ENCODE measurements at places on chromosomes 4 and X.

- DNase-seq, result no peak
Measured at GRCh38 chr4:176767183-176767582, 25.5 kb downstream of the VEGFC start.

- DNase-seq, result no peak
Measured at GRCh38 chr4:1207603-1208265, 35.4 kb upstream of the SPON2 start.

GRCh38 chrX:34873500-34874225 lies 68.9 kb upstream of the FAM47B start:
- no peak for DNase-seq

DNA sequence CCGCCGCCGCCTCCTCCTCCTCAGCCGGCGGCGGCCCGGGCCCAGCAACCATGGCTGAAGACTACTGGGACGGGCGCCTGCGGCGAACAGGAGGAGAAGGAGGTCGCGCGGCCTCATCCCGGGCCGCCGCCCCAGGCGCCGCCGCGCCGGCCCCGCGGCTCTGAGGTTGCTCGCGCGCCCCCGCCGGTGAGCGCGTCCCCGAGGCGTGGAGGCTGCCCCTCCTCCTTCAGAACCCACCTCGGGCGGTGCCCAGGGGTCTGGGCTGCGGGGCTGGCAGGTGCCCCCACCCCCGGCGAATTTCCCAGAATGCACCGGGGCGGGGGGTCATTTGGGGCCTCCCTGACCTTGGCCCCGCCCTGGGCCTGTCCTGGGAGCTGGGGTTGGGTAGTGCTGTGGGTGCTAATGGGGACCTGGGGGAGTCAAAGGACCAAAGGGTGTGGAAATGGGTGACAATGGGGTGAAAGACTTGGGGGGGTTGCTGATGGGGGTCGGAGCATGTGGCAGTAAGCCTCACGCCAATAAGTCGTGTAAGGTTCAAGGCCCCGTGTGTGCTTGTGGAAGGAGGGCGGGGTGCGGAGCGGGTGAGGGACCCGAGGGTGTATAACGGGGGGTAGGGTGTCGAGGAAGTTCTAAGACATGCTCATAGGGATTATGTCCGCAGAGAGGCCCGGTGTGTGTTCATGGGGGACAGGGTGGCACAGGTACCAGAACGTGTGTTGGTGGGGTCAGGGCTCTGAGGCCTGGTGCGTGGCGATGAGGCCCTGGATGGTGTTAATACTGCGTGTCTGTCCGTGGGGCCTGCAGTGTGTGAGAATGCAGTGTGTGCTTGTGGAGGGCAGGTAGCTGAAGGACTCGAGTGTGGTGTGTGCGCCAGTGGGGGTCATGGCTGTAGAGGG lies 687 bp downstream of the CDK16 start:
- DNase-seq, result peak; percentile 63

- DNase-seq, result no peak
Measured at GRCh38 chr4:68617003-68617698, 41.0 kb upstream of the UGT2B17 start.

DNA sequence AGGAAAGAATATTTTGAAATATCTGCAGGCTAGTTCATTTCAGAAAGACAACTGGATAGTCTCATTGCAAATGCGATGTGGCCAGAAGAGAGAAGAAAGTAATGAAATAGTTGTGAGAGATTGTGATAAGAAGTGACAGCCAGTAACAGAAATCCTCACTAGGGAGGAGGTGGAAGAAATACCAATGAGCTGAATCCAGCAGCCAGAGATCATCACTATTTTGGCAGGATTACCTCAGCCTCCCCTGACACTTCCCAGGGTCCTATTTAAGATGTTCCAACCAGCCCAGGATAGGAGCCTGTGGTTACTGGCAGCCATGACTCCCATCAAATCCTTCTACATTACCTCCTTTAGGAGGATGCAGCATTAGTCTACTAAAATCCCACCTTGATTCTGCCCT lies 76.7 kb upstream of the ARHGAP24 start:
- DNase-seq, result no peak

DNA sequence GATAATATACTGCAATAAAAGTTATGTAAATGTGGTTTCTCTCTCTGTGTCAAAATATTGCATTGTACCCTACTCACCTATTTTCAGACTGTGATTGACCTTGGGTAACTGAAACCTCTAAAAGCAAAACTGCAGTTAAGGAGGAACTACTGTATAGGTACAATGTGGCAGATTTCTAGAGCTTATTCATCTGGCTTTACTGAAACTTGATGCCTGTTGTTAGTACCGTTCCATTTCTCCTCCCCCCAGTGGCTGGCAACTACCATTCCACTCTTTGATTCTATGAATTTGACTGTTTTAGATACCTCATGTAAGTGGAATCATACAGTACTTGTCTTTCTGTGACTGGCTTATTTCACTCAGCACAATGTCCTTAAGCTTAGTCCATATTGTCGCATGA lies 61.9 kb downstream of the HOPX start:
- DNase-seq, result no peak

GRCh38 chrX:1807301-1807731 lies 192.5 kb downstream of the ASMT start:
- DNase-seq, result no peak

- no peak for DNase-seq
Measured at GRCh38 chr4:75639124-75639695, 8.9 kb upstream of the CDKL2 start.
